ENCODE measurements at places on chromosomes 4 and X.

DNA sequence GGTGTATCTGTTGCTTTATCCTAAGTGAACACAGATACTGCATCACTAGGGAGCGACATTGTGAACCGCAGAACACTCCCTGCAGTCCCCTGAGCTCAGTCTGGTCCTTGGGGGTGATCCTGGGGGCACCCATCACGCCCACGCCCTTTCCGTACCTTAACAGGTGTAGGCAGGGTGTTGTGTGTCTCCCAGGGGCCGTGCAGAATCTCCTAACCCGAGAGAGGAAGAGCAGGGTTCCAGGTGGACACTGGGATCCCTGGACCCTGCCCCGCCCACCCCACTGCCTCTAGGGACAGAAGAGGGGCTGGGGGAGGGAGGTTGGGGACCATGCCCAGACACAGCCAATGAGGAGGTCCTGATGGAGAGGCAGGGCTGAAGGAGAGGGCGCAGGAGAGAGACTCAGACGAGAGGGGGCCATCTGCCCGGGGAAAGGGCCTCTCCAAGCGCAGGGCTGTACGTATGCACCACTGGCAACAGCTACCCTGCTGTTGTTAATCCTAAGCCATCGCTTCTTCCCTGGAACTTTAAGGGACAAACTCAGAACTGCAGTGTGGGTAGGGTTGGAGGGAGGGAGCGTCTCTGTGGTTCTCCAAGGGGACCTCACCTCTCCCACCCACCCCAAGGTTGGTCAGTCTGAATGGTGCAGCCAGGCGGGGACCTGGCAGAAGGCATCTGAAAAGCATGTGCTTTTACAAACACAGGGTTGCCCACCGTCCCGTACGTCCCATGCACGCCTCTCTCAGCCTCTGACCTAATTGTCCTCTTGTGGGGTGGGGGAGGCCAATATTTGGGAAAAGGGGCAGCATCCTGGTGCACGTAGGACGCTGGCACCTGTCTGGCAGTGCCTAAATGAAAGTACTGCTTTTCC is 2.5 kb downstream of the P2RY8 start:
- DNase-seq = no peak

GRCh38 chr4:107509615-107510014 is 210.4 kb downstream of the PAPSS1 start:
- no peak for DNase-seq

DNA sequence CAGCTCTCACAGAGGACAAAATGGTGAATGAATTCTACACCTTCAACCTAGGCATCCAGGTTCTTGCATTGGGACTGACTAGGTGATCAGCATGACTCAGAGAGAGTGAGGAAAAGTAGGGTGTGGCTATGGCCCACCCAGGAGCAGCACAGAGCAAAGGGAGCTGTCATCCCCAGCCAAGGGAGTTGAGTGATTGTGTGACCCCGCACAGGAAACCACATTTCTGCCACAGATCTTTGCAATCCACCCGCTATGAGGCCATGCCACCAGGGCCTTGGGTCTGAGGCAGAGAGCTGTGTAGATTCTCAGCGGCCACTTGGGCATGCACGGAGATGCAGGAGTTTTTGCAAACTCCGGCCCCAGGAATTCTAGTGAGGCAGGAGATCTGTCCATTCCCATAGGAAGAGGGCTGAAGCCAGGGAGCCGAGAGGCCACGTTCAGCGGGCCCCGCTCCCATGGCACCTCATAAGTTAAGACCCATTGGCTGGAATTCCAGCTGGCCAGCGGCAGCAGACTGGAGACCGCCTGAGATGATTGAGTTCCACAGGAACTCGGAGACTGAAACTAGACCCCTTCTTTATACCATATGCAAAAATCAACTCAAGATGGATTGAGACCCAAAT is 75.9 kb downstream of the NAA11 start:
- DNase-seq = no peak

DNA sequence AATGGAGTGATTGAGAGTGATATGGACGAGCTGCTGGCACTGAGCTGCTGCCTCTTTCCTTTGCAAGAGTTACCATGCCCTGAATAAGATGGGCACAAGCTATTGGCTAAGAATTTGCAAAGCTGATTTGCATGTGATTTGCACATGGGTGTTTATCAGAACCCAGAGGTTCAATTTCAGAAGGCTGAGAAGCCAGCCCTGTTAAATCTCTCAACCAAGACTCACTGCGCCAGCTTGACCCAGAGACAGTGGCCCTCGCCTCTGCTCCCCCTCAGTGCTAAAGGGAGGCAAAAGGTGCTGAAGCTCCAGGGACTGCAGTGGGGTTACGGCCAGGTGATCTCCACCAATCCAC is 701 bp downstream of the ARHGAP4 start:
- DNase-seq = no peak

DNA sequence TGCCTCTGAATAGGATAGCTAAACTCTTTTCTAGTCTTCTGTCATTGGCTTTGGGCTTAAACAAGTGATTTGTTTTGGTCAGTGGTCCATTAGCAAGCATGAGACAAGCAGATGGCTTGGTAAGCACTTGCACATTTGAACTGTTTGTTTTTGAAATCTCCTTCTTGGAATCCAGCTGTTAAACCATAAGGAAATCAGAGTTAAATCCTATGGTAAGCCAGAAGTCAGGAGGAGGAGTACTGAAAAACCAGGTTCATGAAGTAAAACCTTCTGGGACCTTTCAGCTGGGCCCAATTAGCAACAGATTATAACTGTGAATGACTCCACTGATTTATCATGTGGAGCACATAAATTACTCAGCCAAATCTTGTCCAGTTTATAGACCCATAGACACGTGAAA is 1042.5 kb upstream of the PABPC4L start:
- DNase-seq = no peak

- no peak for DNase-seq
Observed at GRCh38 chr4:44740201-44740600, 13.8 kb upstream of the GNPDA2 start.

DNA sequence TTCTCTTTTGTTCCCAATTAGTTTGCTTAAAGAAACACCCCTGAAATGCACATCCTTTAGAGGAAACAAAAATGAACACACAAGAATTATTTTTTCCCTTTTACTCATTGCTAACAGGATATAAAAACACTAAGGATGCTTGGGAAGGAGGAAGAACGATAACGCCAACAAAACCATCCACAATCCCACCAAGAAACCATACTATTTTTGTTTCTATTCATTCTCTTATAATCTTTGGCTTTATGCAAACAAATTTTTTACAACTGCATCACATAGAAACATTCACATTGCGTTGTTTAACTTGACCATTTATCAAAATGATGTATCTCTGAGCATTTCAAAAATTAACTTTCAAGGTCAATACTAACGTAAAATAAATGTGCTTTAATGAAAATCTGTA is 12.0 kb downstream of the APBB2 start:
- no peak for DNase-seq

GRCh38 chrX:153687121-153688039 is at the start of gene SLC6A8:
Gene SLC6A8 (plus strand): TSS chrX:153687926. CDS start chrX:153688575, 649 bp downstream.
- peak; percentile 81 for DNase-seq

- no peak for DNase-seq
Observed at GRCh38 chrX:72392042-72392441, 86.3 kb upstream of the CITED1 start.

DNA sequence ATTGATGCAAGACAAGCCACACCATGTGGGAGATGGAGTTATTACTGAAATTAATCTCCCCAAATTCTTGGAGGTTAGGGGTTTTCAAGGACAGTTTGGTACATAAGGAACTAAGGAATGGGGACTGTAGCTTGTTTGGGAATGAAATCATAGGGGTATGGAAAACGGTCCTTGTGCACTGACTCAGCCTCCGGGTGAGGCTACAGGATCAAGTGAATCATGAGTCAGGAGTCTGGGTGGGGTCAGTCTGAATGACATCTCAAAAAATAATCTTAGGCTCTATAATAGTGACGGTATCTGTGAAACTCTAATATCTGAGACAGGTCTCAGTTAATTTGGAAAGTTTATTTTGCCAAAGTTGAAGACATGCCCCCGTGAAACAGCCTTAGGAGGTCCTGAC is 128.5 kb upstream of the CYSLTR1 start:
- DNase-seq = no peak

DNA sequence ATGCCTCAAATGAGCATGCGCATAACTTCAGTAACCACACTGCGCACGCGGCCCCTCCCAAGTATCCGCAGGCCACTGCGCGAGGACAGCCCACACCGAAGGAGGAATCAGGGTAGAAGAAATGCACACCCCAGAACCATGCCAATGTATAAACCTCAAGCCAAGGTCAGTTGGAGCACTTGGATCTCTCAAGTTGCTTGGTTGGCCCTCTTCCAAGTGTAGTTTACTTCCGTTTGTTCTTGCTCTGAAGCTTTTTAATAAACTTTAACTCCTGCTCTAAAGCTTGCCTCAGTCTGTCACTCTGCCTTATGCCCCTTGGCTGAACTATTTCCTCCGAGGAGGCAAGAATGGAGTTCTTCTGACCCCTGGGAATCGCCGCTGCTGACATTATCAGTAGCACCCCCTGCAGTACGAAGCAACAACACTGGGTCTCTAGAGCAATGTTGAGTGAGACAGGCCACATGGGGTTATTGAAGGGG is 22.0 kb upstream of the SPINK2 start:
- no peak for DNase-seq

DNA sequence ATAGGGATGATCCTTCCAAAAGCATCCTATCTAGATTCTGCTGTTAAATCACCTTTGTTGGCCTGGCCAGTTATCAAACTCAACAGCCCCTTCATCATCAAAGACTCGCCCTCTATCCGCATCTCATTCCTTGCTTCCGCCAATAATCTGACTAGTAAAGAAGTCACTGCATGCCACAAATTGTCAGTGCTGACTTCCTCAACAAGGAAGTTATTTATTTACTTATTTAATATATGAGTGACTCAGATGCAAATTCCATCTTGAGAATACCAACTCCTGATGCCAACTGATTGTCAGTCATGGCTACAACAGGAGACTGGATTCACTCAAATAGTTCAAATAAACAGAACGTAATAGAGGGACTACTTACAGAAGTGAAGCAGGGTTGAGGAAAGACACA is 283.8 kb downstream of the TRIML1 start:
- DNase-seq = no peak

GRCh38 chr4:86026720-86027119 is 333.1 kb downstream of the MAPK10 start:
- no peak for DNase-seq

GRCh38 chrX:122572461-122572860 is 611.6 kb upstream of the GRIA3 start:
- DNase-seq = no peak

GRCh38 chr4:162408309-162408708 is 244.5 kb upstream of the FSTL5 start:
- no peak for DNase-seq

DNA sequence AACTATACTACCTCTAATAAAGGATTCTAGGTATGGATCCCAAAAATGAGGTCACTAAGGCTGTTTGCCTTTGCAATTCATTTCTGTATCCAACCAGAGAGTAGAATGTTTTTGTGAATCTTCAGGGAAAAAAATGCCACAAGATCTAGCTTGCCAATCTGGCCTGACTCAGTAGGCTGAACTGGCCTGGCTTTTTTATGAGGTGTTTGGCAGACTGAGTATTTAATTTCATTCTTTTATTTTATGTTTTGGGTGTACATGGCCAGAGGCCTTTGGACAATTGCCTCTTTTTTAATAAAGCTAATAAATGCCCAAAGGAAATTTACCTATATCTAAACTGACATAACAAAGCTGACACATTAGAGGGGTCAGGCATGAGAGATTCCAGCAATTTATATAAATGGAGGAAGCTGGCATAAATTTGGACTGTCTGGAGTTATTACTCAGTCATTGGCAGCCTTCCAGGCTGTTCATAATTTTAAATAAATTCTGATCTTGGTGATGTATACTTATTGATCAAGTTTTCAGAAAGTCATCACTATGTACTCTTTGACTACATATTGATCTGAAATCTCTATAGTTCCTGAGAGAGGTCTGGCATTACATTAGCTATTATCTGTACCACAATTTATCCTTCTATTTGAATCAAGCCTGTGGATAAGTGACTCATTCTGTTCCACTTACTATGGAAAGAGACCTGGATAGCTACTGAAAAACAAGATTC is 376.4 kb upstream of the NOCT start:
- peak; percentile 15 for DNase-seq

DNA sequence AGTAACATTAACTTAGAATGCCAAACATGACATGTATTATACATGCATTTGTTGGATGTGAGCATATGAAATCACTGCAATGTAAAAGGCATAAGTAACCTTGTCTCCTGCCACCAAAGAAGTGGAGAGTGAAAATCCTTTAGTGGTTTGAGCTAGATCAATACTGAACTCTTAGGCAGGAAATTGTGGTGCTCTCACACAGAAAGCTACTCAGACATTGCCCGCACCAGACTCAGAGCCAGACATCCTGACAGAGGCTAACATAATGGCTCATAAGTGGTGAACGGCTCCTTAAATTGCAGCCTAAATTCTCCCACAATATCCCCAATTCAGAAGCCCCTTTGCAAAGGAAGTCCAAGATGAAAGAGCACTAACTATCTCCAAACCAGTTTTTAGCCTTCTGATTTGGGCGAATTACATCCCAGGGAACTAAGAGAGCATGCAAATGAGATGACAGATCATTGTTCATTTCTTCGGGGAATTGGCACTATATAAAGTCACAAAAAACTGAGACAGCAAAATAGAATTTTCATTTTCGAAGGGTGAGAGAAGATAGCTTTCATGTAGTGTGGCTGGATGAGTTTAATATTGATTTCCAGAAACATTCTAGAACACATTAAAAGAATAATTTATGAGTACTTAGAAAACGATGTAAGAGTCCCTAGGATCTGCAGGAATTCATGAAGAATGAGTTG is 233.6 kb upstream of the RPS6KA3 start:
- no peak for DNase-seq

GRCh38 chr4:86155766-86156165 is 204.1 kb downstream of the MAPK10 start:
- DNase-seq = no peak

- peak; percentile 52 for DNase-seq
Observed at GRCh38 chrX:100409610-100410590, at the start of gene PCDH19. Gene PCDH19 (minus strand): TSS chrX:100410273. CDS start chrX:100408597, 1,676 bp downstream.

DNA sequence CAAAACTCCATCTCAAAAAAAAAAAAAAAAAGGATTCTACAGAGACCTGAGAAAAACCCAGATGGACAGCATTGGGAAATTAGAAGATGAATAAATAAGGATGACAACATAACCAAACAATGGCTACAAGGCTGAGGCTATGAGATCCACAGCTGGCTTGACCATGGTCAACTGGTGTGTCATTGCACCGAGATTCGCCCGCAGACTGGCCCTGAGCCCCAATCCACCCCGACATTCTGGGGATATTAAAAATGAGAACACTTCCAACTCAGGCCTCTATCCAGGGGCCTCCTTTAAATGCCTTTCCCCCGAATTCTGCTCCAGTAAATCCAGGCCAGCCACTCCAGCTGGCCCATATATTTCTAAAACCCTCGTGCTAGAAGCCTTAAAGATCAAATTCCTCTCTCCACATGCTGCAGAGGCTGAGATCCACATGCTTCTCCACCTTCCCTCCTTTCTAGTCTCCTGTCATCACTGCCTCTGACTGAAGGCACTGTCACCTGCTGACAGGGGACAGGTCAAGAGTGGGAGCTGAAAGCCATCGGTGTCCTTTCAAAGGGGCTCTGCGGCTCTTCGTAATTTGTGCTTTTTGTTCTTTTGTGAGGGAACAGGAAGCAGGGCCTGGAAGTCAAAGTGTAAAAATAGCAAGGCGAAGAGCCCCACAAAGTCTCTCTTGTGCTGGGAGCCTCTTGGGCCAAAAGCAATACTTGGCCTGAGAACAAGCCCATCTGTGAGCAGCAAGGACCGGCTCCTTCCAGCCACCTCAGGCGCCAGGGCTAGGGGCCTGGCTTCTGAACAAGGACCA is 203.7 kb downstream of the NSUN7 start:
- DNase-seq = no peak

- no peak for DNase-seq
Observed at GRCh38 chr4:153931804-153932203, 142.9 kb upstream of the SFRP2 start.

Data from NCI-H1092 treated with DMSO at 0.1 percent for 48 hours (cell line).